ENCODE measurements at places on chromosomes 2 and 18.
A peak's percentile ranks its signal among the peaks of the same experiment; 100 is the strongest.

GRCh38 chr2:172556284-172557033 is 569 bp downstream of the PDK1 start:
- DNase-seq, result peak; percentile 26

GRCh38 chr18:74489676-74490075 is 6.5 kb upstream of the CNDP2 start:
- DNase-seq, result no peak

- no peak for DNase-seq
Observed at GRCh38 chr2:241316825-241317224, 1.1 kb downstream of the SEPTIN2 start.

- DNase-seq, result no peak
Observed at GRCh38 chr2:68569604-68570003, 73.8 kb upstream of the PROKR1 start.

DNA sequence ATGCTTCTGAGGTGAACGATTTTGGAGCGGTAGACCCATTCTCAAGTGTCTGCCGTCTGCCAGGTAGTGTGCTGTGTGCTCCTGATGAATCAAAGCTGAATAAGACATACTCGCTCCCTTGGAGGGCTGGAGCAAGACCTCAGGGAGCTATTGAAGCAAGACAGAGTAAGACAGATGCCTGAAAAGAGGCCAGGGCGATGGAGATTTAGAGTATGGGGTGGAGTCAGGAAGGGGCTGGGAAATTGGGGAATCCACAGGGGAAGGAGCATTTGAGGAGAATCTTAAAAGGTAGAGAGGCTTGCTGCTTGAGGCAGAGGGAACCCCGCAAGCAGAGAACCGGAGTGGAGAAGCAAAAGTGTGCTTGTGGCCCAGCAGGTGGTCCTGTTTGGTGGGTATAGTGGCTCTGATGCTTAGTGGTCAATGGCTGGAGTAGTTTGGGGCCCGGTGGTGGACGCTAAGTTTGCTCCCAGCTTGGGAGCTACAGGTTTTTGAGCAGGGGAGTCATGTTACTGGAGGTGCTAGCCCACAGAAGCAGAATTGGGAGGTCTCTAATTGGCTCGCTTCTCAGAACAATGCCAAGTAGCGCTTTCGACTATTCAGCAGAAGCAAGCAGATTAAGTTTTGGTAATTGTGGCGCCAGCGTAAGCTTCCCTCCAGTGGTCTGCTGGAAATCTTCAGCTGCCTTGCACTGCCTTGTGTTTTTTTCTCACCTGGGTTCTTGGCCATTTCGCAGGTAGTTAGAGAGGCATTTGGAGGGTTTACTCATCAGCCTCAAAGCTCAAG is 2.0 kb downstream of the CNNM4 start:
- no peak for DNase-seq

DNA sequence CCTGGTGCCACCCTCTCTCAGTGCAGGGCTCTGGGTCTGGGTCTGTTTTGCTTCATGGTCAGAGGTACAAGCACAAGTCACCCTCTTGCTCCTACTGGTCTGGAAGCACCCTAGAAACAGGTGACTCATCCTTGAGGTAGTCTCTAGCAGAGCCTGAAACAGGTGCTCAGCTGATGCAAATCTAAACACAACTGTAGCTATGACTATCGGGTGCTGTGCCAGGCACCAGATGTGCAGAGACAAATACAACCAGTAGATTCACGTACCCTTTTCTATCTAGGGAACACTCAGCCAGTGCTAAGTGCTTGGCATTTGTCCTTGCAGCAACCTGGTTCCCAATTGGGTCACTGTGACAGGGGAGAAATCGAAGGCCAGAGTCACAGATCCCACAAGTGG is 140.9 kb upstream of the MYCN start:
- no peak for DNase-seq
